ENCODE measurements at places on chromosomes 11 and 22.

DNA sequence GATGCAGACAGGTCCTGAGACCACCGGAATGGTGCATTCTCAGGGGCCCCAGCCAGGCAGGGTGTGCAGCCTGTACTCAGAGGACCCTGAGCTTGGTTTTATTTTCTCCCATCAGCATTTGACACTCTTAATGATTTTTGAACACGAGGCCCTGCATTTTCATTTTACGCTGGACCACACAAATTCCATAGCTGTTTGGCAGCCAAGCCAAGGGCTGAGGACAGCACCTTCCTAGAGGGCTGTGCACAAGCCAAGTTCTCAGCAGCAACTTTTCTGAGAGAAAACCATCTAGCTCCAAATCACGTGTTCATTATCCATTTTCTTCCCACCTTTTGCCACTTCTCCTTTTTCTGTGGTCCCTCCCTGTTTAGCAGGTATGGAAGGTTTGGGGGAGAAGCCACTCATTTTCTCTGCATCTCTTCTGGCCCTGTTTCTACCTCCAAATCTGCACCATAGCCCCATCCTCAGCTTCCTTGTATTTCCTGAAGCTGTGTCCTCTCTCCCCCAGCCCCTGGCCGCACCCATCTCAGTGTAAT lies 60.4 kb downstream of the TRAF6 start:
- DNase-seq: no peak

GRCh38 chr22:46833228-46833627 lies 70.8 kb downstream of the TBC1D22A start:
- peak; percentile 47 for DNase-seq

- no peak for DNase-seq
These were observed 35.4 kb downstream of the MICAL3 start for GRCh38 chr22:17988800-17989513.

DNA sequence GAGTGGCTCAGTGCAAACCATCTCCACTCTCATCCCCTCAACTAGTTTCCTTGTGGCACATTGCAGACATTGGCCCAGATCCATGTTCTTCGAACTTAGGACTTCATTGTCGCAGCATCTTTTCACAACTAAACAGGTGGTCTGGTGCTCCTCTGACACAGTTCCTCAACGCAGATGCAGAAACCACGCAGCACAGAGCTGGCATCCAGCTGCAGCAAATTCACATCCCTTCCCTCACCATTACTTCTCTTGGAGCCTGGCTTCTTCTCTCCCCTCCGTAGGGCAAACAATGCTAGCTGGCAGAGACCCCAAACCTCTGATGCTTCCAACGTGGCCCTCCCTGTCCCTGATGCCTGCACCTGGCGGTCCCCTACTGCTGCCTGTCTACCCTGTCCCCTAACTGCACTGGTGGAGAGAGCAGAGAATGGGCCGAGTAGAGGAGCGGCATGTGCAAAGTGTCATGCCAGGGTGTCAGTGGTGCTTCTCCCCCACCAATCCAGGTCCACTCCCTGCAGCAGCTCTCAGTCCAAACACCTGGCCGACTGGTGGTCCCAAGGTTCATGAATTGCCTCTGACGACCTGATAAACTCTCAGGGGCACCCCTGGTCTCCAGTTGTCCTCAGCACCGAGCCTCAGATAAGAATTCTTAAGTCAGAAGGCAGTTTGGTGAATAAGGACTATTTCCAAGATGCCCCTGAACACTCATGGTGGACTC lies 18.1 kb downstream of the TMPRSS13 start:
- DNase-seq: no peak

- peak; percentile 60 for DNase-seq
These were observed 3.3 kb downstream of the ARL14EP start for GRCh38 chr11:30326114-30326778.

GRCh38 chr22:49601614-49602321 lies 225.9 kb downstream of the BRD1 start:
- no peak for DNase-seq

DNA sequence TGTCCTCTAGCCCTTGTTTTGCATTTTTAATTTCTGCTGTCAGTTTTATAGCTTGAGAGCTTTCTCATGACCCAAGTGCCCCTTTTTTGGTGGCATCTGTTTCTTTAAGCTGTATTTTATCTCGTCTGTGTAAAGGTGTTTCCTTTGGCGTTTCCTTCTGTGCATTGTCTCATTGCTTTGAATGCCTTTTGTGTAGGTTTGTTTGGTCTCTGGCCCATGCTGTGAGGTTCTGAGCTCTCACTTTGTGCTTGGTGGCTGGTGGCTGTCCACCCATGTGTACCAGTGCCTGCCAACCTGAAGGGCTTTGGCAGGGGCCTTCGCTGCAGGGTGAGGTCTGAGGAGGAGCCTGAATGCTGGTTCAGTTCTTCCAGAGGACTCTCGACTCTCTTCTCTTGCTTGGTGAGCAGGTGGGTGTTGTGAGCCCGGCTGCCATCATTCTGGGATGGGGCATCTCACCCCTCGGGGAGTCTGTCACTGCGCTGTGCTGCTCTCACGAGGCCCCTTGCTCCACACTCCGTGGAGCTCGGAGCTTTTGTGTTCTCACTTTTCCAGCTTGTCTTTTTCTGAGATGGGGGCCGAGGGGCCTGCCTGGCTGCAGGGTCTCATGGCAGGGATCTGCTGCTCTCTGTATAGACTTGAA lies 14.9 kb downstream of the AP2A2 start:
- DNase-seq: no peak

DNA sequence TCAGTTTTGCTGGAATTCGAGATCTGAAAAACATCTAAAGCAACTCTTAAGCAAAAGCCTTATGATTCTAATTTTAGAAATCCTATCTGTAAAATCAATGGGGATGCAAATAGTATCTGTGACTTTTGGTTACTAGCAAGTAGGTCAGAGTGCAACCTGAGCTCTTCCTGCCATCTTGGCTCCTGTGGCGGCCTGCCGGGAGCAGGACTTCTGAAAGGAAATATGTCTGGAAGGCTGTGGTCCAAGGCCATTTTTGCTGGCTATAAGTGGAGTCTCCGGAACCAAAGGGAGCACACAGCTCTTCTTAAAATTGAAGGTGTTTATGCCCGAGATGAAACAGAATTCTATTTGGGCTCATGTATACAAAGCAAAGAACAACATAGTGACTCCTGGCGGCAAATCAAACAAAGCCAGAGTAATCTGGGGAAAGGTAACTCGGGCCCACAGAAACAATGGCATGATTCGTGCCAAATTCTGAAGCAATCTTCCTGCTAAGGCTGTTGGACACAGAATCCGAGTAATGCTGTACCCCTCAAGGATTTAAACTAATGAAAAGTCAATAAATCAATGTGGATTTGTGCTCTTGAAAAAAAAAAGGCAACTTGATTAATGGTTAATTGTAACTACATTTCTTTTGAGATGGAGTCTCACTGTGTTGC lies 1.7 kb downstream of the SAMM50 start:
- DNase-seq: peak; percentile 50

- no peak for DNase-seq
These were observed 7.2 kb upstream of the IL10RA start for GRCh38 chr11:117978991-117979390.

GRCh38 chr11:46527591-46528130 lies 66.2 kb downstream of the AMBRA1 start:
- no peak for DNase-seq

GRCh38 chr11:123164732-123165450 lies 30.2 kb downstream of the CLMP start:
- DNase-seq: no peak

DNA sequence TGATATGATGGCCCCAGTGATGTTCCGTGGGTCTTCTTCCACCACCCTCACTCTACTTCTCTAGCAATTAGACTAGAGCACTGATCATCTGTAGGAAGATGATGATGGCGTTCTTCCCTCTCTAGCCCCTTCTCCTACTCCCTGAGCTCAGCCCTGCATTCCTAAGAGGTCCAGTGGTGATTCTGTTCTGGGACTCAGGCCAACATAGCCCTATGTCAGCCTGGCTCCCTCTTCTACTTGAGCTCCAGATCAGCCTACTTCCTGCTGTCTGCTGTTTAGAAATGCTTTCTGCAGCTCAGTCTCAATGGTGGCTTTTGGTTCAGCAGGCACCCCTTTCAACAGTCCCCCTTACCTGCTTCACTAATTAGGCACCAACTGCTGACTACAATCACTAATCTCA lies 86.1 kb upstream of the ZBED5 start:
- DNase-seq: peak; percentile 69

DNA sequence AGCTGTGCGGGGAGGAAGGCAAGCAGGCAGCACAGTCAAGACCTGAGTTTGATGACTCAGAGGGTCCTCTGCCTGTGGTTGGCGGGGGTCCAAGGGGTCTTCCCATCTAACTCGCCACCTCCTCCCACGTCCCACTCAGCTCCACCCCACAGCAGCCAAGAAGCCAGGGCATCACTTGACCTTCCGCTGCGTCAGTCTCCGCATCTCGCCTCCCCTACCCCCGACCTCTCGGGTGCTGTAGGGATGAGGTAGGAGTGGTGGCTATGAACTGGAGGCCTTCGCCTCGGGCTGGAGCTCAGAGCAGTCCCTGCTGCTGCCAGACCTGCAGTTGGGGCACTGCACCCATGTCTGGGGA lies 90.6 kb downstream of the CDKN1C start:
- no peak for DNase-seq

DNA sequence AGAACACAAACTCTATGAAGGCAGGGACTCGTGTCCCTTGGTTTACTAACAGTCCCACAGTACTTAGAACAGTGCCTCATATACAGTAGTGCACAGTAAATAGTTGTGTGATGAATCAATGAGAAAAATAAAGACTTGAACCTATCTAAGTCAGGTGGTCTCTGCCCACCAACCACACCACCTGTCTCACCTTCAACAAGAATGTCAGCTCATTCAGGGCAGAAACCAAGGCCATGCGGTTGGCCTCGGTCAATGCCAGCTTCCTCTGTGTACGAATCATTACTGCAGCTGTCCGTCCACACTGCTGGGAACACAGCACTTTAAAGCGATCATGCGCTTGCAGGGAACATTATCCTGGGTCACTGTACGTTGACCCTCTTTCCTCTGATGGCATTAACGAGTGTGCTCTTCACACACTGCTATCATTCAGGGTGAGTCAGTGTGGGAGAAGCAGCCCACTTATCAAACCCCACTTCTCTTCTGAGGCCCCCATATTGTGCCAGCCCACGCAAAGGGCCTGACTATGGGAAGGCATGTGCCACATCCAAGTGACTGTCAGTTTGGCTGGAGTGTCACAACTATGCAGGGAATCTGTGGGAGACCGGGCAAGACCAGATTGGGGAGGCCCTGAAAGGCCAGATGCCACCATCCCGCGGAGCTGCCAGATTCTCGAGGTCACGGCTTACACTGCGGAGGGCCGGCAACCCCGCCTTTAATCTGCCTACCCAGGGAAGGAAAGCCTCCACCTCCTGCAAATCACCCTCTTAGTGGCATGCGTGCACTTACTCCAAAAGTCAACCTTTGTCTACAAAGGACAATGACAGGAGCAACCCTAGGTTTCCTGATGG lies 36.1 kb downstream of the LARGE1 start:
- DNase-seq: no peak

DNA sequence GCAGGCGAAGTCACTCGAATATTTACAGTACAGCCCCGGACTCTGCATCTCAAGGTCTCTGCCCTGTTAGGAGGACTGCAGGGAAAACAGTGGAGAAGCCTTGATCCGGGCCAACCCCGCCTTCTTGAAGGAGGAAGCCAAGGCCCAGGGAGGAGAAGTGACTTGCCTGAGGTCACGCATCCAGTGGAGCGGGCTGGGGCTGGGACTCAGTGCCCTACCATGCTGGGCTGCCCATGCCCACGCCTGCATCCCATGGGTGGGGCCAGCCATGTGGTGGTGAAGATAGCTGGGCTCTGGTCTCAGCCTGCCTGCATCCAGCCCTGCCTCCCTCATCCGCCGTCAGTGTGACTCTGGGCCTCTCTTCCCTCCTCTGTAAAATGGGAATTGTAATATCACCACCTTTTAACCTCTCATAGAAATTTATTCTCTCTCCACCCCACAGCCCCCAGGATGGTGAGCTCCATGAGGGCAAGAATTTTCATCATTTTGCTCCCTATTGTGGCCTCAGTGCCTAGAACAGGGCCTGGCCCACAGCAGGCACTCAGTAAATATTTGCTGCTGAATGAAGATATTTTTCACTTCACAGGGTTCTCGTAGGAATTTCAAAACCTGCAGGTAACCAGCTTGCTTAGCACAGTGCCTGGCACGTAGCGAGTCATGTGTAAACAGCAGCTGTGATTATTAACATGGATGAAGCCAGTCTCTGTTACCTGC lies 57.3 kb downstream of the OTOG start:
- DNase-seq: no peak

DNA sequence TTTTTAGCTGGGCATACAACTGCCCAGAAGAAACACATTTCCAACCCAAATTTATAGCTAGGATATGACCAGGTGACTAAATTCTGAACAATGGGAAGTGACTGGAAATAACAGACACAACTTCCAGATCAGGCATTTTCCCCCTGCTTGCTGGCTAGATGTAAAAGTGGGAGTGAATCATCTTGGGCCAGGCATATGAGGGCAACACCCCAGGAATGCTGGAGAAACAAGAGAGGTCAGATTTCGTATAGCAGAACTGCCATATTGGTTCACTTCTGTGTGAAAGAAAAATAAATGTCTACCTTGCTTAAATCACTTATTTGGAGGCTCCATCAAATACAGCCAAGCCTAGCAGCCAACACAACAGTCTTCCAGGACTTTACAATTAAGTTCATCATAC lies 7.4 kb downstream of the ATL3 start:
- DNase-seq: peak; percentile 61

DNA sequence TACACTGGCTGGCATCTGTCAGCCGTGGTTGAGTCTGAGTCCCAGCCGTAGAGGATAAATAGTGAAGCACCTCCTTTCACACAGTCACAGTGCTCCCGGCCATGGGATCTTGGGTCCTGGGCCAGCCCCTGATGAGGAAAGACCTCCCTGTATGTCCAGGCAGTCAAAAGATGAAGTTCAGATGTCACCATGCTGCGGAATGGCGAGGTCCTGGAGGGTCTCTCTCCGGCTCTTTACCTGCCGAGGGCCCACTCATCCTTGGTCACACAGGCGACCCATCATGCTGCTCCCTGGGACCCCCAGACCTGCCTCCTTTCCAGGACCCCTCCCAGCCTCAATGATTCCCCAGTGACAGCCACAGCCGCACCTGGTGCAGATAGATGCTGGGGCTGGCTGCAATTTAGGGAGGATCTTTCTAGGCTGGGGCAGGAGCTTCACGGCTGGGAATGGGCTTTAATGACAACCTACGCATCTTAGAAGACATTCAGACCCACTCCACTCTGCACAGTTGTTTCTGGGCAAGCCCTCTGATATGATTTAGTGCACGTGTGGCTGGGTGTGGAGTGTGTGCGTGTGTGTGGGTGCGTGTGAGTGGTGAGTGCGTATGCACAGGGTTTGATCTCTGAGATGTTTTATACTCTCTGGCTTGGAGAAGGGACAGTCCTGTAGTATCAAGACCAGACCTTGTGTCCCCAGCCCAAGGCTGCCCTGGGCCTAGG lies 79.7 kb downstream of the FBLN1 start:
- DNase-seq: no peak

Measured in cardiac fibroblast (primary cell).